ENCODE measurements at places on chromosomes 6 and 20.

GRCh38 chr6:161463071-161463470 lies 189.2 kb upstream of the AGPAT4 start:
- DNase-seq: no peak

GRCh38 chr6:133681891-133682290 lies 207.0 kb upstream of the TCF21 start:
- no peak for DNase-seq

DNA sequence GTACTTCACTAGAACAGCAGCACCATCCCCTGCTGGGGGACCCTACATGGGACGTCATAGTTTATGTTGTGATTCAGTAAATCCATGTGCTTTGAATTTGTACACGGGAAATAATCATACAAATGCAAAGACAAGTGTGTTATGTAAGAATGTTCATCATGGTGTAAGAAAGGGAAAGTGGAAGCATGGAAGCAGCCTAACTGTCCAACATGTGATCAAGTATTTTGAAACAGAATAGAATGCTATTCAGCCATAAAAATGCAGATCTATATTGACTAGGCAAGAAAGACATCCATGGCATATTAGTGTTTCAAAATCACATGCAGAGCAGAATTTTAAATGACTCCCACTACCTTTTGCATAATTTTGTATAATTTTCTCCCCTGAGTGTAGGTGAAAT lies 117.6 kb downstream of the F13A1 start:
- DNase-seq: no peak

GRCh38 chr6:5644523-5645185 lies 362.1 kb downstream of the NRN1 start:
- DNase-seq: no peak

DNA sequence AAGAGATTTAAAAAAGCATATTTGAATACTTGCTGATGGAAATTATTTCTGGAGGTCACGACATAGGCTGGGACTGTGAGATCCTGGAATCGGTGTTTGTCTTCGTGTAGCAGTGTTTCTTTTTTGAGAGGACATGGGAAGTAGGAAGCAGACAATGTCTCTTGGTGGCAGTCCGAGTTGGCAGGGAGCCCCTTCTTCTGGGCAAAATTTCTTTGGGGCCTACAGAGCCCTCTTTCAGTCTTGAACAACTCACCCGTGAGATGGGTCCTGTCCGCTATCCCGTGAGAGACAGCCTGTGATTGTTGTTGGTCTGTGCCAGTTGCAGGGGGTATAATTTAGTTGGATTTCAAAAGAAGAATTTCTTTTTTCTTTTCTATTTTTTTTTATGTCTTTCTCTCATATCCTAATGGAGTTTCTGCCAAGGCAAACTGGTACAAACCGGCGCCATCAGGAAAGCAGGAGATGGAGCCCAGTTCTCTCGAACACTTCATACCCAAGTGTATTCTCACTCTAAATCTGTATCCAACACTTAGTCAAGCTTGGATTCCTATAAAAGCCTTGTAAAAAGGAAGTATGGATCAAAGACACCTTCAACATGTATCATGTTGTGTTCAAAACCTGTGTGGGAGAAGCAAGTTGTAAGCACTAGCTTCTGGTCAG lies 785.1 kb downstream of the MAFB start:
- DNase-seq: no peak
